ENCODE measurements at places on chromosomes 12 and 14.

DNA sequence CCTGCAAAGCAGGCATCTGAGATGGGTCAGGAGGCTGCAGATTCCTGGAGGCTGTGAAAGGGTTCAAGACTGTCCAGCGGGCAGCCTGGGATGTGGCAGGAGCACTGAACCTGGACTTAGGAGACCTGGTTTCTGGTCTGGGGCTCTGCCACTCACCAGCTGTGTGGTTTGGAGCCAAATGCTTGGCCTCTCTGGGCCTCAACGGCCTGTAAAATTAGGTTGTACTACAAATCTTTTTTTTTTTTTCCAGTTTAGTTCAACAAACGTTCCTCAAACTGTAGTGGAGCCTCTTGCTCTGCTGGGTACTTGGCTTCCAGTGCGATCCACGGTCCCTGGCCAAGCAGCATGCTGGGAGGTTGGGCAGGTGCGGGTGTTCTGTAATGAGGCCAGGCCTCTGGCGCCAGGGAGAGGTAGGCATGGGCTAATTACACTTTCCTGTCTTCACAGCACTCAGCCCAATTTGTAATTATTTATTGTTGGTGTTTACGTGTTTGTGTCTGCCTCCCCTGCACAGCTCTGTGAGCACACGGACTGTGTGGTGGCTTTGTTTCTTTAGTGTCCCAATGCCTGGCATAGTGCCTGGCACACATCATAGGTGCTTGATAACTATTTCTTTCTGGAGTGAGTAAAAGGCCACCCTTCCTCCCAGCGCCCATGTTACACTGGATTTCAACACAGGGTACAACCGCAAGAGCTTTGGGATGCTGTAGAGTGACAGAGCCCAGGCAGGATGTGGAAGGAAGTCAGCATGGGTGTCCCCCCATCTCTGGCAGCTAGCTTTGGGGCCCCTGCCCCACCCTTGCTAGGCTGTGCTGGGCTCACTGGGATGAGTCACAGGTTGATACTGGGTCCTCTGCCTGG, 5.8 kb upstream of the KRT80 start:
- no peak for DNase-seq

GRCh38 chr12:23684121-23684520, 265.3 kb downstream of the SOX5 start:
- DNase-seq = no peak

DNA sequence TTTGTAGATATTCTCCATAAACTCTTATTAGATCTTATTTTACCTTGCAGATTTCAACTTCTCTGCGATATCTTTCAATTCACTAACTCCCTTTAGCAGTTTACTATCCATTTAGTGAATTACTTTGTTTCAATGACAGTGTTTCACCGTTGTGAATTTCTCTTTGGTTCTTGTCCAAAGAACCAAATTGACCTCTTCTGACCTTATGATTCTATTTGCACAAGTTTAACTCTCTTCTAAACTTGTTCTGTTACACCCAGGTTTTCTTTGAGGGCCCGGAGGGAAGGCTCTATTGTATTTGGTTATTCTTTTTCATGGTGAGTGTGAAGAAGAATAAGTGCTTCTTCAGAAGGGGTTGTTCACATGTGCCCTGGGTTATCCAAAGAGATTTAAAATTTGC, 186.7 kb downstream of the MON2 start:
- DNase-seq = no peak

DNA sequence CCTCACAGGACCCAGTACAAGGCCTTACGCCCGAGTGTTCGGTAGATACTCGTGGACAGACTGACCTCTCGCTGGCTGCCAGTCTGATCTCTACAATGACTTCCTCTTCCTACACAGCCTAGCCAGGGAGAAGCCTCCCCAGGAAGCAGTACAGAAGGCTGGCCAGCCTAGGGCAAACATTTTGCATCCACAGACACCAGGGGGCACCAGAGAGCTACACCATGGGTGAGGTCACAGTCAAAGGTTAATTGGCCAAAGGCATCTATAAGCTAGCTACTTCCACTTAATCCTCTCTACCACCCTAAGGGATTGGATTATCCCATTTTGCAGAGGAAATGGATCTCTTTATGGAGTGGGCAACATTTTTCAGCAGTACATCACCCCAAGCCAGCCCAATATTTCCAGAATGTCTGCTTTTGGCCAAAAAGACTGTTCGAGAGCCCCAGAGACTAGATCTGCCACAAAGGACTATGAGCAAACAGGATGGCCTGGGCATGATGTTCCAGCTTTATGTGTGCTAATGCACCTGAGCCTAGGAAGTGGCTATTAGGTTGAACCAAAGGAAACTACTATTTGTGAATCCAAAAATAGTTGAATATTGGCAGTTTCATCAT, 14.6 kb upstream of the PNMA1 start:
- DNase-seq = peak; percentile 91

- DNase-seq = peak; percentile 82
These were observed at the start of gene MNAT1 for GRCh38 chr14:60734465-60735242. TSS of gene MNAT1 (plus strand) at chr14:60734761. CDS start at chr14:60734863, 102 bp downstream.

GRCh38 chr14:51554953-51555352, 96.8 kb upstream of the FRMD6 start:
- DNase-seq = no peak

DNA sequence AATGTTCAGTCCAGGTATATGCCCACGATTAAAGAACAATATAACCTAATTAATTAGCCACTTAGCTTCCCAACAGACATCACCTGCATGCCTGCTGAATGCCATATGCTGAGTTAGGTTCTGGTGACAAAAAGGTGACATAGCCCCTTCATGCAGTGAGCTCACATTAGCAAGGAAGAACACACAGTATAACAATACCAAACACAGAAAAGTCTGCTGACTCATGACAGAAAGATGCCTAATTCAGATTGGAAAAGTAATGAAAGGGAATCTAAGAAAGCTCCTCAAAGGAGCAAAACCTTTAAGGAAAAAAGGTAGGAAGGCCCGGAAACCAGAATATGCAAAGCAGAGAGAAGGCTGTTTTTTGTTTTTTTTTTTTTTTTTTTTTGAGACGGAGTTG, 59.0 kb downstream of the FERMT2 start:
- DNase-seq = no peak

GRCh38 chr12:94982456-94982855, 21.0 kb downstream of the NDUFA12 start:
- no peak for DNase-seq

DNA sequence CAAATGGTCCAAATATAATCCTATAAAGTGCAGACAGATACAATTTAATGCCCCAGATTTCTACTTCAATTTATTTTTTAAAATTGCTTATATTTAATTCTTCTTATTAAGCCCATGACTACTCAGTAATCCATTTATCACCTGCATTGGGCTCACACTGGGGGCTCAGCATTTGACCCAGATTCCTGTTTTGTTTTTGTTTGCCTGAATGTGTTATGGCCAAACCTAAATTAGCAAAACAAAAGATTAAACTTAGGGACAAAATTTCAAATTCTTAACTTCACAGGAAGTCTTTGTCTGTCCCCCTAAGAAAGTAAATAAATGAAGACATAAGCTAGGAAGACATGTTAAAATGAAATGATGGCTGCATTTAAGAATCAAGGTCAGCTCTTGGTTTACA, 322.3 kb downstream of the RMST start:
- DNase-seq = no peak

- DNase-seq = no peak
These were observed 779.7 kb upstream of the FLRT2 start for GRCh38 chr14:84750284-84750683.

DNA sequence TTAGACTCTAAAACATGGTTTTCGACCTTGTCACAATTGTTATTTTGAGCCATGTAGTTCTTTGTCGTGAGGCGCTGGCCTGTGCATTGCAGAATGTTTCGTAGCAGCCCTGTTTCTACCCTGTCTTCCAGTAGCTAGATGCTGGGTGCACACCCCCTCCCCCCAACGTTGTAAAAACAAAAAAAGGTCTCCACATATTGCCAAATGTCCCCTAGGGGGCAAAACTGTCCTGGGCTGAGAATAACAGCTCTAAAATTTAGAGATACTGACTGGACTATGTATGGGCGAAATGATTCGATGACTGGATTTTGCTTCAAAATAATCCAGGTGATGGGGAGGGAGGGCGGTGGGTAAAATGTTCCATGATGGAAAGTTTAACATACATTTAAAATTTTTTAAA, 126.1 kb upstream of the FUT8 start:
- DNase-seq = no peak

DNA sequence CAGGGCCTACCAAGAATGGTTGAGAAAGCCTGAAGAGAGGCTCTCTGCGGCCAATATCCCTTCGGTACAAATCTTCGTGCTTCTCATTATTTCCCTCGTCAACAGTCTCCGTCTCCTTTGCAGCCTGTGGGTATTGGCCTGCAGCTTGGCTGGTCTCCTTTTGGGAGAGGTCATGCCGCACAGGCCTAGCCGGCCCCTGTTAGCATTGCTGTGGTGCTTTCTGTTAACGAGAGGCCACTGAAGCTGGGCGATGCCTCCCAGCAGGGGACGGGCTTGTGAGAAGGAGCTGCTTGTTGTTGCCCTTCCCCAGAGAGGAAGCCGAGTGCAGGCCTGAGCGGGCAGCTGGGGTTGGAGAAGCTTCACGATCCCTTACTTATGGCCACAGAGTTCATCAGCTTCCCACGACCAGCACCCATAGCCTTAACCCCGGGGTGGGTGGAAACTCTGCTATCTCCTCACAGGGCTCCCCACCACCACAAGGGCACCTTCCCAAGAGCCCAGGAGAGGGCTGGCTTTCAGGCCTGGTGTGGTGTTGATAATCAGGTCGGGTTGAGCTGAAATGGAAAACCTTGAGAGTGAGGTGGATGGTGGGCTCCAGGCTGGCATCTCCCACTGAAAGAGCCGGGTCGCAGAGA, 228.6 kb downstream of the ZFP36L1 start:
- no peak for DNase-seq

DNA sequence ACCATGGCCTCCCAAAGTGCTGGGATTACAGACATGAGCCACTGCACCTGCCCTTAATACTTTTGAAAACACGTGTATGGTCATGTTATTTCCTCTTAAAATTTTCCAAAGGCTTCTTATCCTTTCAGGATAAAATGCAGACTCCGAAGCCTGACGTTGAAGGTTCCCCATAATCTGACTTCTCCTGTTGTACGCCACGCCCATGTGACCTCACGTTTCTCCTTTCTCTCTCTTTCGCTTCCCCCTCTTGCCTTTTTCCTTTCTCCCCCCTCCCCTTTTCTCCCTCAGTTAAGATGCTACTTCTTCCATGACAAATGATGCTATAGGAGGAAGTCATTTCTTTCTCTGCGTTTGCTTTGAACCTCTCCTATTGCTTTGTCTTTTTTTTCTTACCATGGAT, 266.0 kb downstream of the FBXL14 start:
- no peak for DNase-seq

DNA sequence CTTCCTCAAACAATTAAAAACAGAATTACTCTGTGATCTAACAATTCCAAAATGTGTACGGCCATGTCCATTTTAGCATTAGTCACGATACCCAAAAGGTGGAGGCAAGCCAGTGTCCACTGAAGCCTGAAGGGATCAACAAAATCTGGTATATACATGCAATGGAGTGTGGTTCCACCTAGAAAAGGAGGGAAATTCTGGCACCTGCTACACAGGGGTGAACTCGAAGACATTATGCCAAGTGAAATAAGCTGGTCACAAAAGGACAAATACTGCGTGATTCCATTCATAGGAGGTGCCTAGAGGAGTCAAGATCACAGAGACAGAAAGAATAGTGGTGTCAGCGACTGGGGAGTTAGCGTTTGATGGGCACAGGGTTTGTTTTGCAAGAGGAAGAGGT, 331.4 kb downstream of the MED13L start:
- no peak for DNase-seq

- DNase-seq = no peak
These were observed 38.9 kb downstream of the PPP4R4 start for GRCh38 chr14:94213021-94213420.

GRCh38 chr12:58566599-58566998, 353.7 kb downstream of the LRIG3 start:
- DNase-seq = no peak

- DNase-seq = no peak
These were observed 40.5 kb downstream of the VEZT start for GRCh38 chr12:95258151-95258550.

GRCh38 chr12:98180603-98181002, 334.8 kb upstream of the TMPO start:
- no peak for DNase-seq

DNA sequence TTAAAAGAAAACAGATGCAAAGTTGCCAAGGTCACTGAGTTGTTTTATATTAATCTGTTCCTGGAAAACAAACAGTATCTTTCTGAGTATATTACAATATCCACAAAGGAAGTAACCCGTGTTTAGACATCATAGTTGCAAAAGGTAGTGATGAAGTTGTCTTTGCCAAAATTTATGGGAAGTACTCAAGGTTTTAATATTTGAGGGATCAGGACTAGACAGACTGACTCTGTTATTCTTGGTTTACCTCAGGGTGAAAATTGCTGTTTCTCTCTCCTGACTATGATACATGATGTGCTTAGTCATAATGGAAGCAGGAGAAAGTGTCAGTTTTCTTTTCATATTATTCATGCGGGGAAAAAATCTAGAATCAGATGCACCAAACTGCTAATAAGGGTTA, 28.3 kb downstream of the TMEM233 start:
- DNase-seq = no peak

DNA sequence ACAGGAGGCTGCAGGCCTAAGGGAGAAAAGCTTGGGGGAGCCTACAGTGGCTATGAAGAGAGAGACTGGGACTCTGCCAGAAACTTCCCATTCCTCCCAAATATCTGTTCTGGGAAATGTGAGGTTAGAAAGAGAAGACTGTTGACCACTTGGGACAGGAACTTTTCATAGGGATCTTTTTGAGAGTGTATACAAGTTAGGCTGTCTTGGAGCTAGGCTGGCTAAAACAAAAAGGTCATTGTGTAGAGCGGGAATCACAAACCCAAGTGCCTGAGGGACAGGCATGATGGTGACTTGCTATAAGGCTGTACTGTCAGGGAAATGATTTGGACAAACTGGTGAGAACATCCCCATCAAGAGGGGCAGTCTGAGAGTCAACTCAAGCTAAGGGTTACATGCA, 175.1 kb downstream of the GRIP1 start:
- DNase-seq = no peak

DNA sequence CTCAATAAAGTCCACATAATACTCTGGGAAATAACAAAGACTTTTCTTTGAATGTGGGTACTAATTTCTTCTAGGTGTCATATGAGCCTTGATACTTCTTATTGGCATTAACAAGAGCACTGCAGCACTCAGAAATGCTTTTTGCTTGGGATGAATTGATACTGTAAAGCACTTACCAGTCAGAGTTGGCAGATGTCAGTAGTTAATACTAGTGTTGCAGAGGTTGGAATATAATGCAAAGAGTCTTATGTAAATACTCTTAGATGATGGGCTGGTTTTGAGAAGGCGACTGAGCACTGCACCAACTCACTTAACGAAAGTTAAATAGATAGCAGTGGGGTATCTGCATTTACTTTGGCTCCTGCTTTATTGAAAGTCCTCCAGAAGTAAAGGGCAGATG, 25.6 kb upstream of the MBIP start:
- DNase-seq = no peak

Data from ureter (tissue), 1 donor.